Suppressor macrophage treated with lipopolysaccharide for 4 hours (primary cell): ENCODE measurements at places on chromosomes 1 and 21.

DNA sequence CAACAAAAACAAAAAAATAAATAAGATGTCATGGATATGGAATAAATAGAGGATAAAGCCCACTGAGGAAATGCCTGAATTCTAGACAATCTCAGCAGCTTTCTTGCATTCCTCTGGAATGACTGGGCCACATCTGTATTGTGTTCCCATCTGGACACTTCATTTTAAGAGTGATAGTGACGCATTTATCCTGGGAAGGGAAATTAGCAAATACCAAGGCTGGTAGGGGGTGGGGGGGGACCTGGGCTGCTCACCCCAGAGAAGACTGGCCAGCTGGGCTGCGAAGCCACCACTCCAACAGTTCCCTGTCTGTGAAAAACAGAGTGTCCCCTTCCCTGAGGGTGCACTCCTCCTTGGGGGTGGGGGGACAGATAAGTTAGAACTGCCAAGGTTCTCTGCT lies 106.3 kb downstream of the HIVEP3 start:
- DNase-seq: no peak

GRCh38 chr1:64135462-64136223 lies 67.8 kb upstream of the UBE2U start:
- no peak for DNase-seq

- DNase-seq: no peak
Measured at GRCh38 chr1:19441048-19441780, 44.1 kb downstream of the CAPZB start.

- no peak for DNase-seq
Measured at GRCh38 chr1:33709174-33709782, 154.6 kb upstream of the HMGB4 start.

DNA sequence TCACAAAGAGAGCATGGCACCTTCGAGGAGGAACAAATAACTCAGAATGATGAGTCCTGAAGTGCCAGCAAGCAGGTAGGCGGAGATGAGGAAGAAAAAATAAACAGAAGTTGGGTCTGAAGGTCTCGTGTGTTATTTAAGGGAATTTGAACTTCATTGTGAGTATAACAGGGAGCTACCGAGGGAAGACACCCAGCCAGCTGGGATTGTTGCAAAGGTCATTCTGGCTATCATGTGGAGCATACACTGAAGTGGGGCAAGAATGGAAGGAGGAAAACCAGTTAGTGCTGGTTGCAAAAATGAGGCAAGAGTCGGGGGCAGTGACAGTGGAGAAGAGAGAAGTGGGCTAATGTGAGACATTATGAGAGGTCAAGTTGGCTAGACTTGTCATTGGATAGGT lies 53.6 kb upstream of the RAP1A start:
- DNase-seq: peak; percentile 14

- no peak for DNase-seq
Measured at GRCh38 chr1:220513834-220514233, 14.1 kb upstream of the MARK1 start.

DNA sequence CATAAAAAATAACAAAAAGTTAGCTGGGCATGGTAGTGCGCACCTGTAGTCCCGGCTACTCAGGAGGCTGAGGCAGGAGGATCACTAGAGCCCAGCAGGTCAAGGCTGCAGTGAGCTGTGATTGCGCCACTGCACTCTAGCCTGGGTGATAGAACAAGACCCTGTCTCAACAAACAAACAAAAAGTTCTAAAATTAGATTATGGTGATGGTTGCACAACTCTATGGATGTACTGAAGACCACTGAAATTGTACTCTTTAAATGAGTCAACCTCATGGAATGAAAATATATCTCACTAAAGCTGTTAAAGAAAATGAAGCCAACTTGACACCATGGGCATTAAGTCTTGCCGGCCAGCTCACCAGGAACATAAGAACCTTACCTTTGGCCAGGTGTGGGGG lies 9.1 kb downstream of the MRAP start:
- no peak for DNase-seq

DNA sequence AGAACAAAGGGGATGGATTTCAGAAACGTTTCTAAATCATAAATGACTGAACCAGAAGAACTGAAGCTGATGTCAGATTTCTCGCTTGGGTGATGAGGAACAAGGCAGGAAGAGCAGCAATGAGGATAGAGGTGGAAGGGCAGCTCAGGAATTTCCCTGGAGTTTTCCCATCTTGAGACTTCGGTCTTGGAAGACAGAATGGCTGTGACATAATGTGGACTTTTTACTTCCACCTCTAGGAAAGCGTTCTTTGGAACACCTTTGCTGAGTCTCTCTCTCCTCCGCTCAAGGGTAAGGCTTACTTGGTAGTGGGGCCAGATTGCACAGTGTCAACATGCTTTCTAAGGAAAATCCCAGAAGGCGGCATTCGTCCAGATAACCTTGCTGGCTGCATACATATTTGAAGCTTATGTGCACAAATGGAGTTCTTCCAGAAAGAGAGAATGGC lies 36.6 kb downstream of the DEGS1 start:
- no peak for DNase-seq

DNA sequence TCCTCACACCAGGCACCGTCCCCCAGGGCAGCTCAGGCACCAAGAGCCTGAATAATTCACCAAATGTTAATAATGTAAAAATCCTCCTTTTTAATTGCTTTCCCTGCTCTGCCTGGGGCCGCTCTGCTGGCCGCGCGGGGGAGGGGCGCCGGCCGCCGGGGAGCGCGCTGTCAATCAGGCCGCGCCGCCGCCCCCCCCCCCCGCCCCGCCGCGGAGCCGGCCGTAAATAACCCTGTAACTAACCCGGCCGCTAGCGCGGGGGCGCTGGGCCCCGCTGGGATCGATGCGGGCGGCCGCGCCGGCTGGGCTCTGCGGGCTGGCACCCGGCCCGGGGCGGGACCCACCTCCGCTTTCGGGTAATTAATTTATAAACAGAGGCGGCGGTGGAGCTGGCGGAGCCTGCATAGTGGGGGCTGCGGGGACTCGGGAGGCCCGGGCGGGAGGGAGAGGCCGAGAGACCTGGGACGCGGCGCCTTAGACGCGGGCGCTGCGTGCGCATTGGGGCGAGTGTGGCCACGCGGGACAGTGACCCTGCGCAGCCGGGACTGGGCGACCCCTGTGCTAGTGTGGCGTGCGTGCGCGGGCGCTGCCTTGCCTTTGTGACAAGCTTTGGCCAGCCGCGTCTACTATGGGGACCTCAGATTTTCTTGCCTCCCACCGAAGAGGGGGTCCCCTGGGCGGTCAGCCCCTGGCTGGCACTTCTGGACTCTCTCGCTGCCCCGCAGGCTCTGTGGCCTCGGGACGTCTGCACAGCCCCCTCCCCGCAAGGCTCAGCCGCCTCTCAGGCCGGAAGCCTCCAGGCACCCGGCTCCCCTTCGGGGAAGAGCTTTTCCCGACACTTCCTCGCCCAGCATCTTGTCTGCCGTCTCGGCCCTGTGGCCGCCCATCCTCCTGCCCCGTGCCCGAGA lies 16.6 kb downstream of the SAMD11 start:
- no peak for DNase-seq

GRCh38 chr1:93453911-93454310 lies 6.0 kb downstream of the FNBP1L start:
- no peak for DNase-seq

GRCh38 chr1:70401974-70402373 lies 9.1 kb upstream of the CTH start:
- DNase-seq: no peak

DNA sequence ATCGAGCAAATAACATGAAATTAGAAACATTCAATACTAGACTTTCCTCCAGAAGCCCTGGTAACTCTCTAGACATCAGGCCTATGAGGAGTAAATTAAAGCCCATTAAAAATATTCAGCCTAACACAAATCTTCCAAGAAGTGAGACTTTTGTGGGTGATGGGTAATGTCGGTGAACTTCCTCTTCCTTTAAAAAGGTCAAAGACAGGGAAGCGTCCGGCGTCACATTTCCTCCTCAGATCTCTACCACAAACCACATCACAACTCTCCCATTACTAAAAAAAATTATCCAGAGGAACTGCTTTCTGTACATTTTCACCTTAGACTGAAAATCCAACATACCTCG lies 1.4 kb downstream of the EIF4G3 start:
- peak; percentile 90 for DNase-seq

DNA sequence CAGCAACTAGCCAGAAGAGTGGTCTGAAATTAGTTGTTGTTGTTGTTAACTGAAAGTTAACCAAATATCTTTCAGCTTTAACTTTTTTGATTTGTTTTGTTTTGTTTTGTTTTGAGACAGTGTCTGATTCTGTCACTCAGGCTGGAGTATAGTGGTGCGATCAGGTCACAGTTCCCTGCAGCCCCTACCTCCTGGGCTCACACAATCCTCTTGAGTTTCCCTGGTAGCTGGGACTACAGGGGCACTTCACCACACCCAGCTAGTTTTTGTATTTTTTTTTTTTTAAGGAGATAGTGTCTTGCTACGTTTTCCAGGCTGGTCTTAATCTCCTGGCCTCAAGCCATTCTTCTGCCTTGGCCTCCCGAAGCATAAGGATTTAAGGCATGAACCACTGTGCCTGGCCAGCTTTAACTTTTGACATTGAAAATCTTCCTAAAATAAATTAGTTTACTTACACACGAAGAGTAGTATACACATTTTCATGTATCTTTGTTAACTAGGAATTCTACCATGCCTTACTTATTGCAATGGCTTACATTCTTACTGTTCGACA lies 45.0 kb downstream of the GNG12 start:
- DNase-seq: no peak

DNA sequence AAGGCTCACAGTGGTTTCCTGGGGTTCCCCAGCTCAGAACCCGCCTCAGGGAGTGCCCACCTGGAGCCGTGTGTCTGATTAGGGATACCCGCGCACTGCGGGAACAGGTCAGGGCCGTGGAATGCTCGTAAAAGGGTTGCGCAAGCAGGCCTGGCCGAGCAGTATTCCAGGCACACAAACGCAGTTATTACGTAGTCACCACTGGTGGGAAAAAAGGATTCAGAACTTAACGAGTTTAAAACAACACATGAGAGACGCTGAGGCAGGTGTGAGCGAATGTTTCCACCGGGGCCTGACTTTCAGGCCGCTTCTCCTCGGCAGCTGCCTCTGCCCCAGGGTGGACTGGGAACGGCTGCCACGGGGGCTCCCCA lies 18.2 kb downstream of the PLCH2 start:
- DNase-seq: no peak

DNA sequence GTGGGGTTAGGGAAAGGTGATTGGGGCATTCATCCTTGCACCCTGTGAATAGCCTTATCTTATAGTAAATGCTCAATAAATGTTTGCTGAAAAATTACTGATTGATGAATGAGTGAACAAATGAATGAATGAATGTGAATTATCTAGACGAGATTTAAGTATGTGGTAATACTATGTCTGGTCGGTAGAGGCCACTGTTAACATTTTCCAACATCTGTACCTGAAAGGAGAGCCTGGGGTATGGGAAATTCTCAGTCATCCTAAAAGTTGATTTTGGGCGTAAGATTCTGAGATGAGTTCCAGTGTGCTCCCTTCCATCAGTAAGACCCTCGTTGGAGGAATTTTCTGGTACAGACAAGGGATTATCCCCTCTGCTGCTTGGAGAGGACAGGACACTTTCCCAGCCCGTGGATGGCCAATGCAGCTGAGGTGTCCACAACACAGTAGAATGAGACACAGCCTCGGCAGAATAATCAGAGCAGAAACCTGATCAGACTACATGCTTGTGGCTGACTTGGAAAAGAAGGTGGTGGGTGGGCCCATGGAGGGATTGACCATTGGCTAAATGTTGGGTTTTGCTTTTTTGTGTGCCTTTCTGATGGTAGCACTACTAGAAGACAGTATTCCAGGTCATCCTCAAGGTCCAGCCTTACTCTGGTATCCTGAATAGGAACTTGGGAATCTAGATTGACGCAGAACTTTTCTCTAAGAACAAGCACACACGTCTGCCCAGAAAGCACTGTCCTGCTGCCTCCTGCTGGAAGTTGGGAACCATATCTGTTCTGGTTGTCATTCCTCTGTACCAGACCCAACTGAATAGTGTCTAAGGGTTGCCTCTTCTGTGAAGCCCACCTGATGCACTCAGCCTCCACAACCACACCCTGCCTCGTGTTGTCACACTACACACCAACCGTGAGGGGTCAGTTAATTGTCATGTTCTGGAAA lies 262.0 kb downstream of the TNR start:
- peak; percentile 23 for DNase-seq

DNA sequence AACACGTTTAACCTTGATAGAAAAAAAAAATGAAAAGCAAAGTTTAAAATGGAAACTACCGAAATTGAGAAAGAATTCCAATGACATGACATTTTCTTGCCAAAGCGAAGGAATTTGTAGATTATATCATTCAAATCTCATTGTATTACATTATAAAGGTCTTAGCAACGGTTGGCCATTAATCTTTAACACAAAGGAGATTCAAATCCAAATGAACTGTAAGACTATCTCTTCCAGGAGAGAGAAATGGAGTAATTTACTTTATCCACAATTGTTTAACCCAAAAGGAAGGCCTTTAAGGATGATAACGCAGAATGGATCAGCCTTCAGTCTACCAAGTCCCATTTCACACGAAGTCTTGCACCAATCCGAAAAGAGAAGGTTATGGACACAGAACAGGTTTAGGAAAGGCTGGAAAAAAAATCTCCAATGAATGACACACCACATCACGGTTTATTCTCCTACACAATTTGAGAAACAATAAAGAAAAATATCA lies 1.5 kb downstream of the ENAH start:
- DNase-seq: no peak

DNA sequence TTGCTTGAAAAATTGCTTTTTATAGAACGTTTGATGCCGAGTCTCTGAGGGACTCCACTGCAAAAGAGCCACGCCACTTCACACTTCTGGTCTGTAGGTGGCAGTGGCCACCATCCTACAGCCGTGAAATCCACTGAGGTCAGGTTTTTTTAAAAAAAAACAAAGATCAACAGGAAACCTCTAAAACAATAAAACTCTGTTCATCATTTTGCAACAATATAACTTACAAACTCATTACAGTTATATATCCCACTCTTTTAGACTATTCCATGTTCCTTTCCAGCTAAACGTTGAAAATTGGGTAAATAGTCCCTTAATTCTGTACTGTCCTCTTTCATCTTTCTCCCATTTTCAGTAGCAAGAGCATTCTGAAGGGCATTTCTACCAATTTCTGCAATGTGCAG lies 64.6 kb upstream of the FMN2 start:
- peak; percentile 36 for DNase-seq

- no peak for DNase-seq
Measured at GRCh38 chr1:221891708-221892107, 149.8 kb upstream of the DUSP10 start.

DNA sequence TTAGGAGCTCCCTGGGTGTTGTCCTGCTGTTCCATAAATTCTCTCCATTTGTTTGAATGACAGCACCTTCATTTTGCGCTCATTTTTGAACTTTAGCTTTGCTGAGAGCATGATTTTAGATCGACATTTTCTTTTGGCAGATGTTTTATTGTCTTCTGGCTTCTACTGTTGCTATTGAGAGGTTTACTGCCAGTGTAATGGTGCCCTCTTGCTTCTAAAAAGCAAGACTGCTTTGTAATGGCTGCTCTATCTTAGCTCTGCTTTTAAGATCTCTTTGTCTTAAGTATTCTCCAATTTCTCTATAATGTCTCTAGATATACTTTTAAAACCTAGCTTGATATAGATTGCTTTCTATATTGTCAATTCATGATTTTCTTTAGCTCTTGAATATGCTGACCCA lies 27.8 kb downstream of the THEM4 start:
- DNase-seq: no peak

- DNase-seq: no peak
Measured at GRCh38 chr1:66571789-66572188, 37.8 kb downstream of the SGIP1 start.

- no peak for DNase-seq
Measured at GRCh38 chr1:13888351-13888986, 188.5 kb downstream of the PRDM2 start.

- no peak for DNase-seq
Measured at GRCh38 chr1:44273560-44274350, 60.5 kb downstream of the DMAP1 start.

GRCh38 chr1:77014073-77014788 lies 147.0 kb downstream of the ST6GALNAC5 start:
- DNase-seq: no peak
